Activated naive CD8-positive, alpha-beta T cell treated with anti-CD3 and anti-CD28 coated beads, Interleukin-2, amount 50 U/mL, for 24 hours (primary cell): ENCODE measurements at places on chromosomes 7 and 10.

DNA sequence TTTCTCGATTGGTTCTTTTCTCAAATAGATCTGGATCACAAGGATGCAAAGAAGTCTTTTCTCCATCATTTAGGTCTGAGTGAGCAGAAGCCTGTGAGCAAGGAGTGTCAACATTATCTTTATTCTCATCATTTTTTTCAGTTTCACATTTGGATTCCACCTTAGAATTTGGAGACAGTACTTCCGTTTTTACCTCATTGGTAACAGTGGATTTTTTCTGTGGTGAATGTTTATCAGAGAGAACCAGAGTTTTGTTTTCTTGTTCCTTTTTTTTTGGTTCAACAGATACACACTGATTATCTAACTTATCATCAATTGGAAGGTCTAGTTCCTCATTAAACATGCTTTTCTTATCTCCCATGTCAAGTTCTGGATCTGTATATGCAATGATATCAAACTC is 151.3 kb downstream of the GALNT11 start:
- H3K27ac ChIP-seq: peak overlapping the region; percentile 7
- H3K27me3 ChIP-seq: no peaks in the 10 kb centered on the region
- peaks cover 3% of the 10 kb centered on the region for H3K4me1 ChIP-seq
- no peak for DNase-seq
- H3K4me3 ChIP-seq: no peak overlapping the region

- no peak overlapping the region for H3K27ac ChIP-seq
- H3K36me3 ChIP-seq: no peaks in the 10 kb centered on the region
- no peaks in the 10 kb centered on the region for H3K27me3 ChIP-seq
- no peaks in the 10 kb centered on the region for H3K4me1 ChIP-seq
These were observed 2.1 kb downstream of the CALML5 start for GRCh38 chr10:5497289-5497688.

DNA sequence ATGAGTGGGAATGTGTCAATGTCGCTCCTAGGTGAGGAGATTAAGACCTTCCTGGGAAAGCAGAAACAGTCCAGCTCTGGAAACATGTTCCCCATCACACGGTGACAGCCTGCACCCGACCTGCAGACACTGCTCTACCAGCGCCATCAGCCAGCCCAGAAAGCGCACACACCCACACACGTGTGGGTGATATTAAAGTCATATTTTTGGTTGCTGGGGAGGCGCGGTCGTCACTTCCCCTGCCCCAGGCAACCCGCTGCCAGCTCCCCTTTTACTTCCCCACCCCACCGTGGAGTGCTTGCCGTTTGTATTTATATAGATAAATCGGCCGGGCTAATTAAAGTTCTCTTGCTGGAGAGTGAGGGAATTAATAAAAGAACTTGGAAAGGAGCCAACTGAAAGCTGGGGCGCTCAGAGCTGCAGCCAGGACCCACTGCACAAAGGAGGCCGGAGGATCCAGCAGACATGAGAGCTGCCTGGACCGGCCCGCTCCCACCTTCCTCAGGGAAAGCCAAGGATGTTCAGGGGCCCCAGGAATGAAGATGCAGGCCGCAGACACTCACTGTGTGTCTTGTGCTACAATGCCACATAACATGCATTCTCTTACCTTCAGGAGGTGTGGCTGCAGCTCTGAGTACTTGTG is 145.2 kb upstream of the UNC5B start:
- H3K4me3 ChIP-seq: no peak overlapping the region
- no peaks in the 10 kb centered on the region for H3K4me1 ChIP-seq
- no peak for DNase-seq
- no peaks in the 10 kb centered on the region for H3K27me3 ChIP-seq

DNA sequence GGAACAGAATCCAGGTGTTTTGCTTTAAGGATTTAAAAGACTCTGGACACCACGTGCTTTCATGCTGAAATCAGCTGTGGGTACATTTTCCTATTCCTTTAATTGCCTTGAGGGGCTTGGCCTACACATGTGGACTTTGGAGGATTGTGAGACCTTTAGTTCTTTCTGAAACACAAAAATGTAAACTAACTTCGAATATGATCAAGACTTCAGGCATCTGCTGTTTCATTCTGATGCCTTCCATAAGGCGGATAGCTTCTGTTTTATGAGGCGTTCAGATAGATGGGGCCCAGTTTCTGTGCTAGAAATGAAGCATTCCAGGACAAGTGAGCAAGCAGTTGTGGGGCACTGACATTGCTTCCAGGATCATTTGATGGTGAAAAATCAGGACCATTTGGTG is 1.5 kb upstream of the NOBOX start:
- H3K4me3 ChIP-seq: no peak overlapping the region
- peaks cover 4% of the 10 kb centered on the region for H3K27me3 ChIP-seq
- H3K4me1 ChIP-seq: no peaks in the 10 kb centered on the region
- H3K36me3 ChIP-seq: no peaks in the 10 kb centered on the region
- no peak overlapping the region for H3K27ac ChIP-seq

DNA sequence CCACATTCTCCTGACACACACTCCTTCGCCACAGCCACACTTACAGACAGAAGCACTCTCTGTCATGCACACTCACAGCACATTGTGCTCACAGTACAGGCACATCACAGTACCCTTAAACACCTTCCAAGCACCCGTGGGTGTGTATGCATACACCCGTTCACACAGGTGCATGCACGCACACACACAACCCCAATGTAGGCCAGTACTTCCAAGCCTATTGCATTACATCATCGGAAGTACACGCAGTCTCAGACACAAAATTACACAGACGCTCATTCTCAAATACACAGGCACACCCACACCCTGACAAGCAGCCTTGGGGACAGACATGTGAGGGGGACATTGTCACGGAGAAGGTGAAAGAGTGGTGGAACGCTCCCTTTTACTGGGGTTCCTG is 11.1 kb downstream of the KAZALD1 start:
- H3K4me1 ChIP-seq: peaks cover 15% of the 10 kb centered on the region
- no peak for DNase-seq
- H3K27ac ChIP-seq: no peak overlapping the region
- peaks cover 47% of the 10 kb centered on the region for H3K27me3 ChIP-seq
- no peak overlapping the region for H3K4me3 ChIP-seq
- H3K36me3 ChIP-seq: no peaks in the 10 kb centered on the region

GRCh38 chr10:23676296-23676695 is 237.4 kb downstream of the OTUD1 start:
- no peak for DNase-seq
- peaks cover 26% of the 10 kb centered on the region for H3K27me3 ChIP-seq
- no peaks in the 10 kb centered on the region for H3K36me3 ChIP-seq
- H3K4me3 ChIP-seq: no peak overlapping the region
- H3K27ac ChIP-seq: no peak overlapping the region

- H3K27ac ChIP-seq: peak overlapping the region; percentile 99
- peak overlapping the region; percentile 100 for H3K4me3 ChIP-seq
- peaks cover 22% of the 10 kb centered on the region for H3K36me3 ChIP-seq
- peak; percentile 80 for DNase-seq
- no peaks in the 10 kb centered on the region for H3K27me3 ChIP-seq
These were observed 826 bp downstream of the CHPF2 start for GRCh38 chr7:151232917-151233701.

GRCh38 chr10:7895699-7896090 is 77.4 kb downstream of the TAF3 start:
- no peaks in the 10 kb centered on the region for H3K27me3 ChIP-seq
- no peak overlapping the region for H3K27ac ChIP-seq
- H3K36me3 ChIP-seq: peaks cover 20% of the 10 kb centered on the region
- H3K4me3 ChIP-seq: no peak overlapping the region

- DNase-seq: no peak
- no peak overlapping the region for H3K27ac ChIP-seq
- peaks cover 4% of the 10 kb centered on the region for H3K4me1 ChIP-seq
- peaks cover 18% of the 10 kb centered on the region for H3K27me3 ChIP-seq
- no peaks in the 10 kb centered on the region for H3K36me3 ChIP-seq
These were observed 84.7 kb downstream of the PAXIP1 start for GRCh38 chr7:154918266-154918665.

- H3K36me3 ChIP-seq: no peaks in the 10 kb centered on the region
- no peak overlapping the region for H3K4me3 ChIP-seq
- H3K27ac ChIP-seq: peak overlapping the region; percentile 33
- H3K27me3 ChIP-seq: no peaks in the 10 kb centered on the region
- peak; percentile 45 for DNase-seq
These were observed 11.0 kb downstream of the MPP7 start for GRCh38 chr10:28291881-28292297.

DNA sequence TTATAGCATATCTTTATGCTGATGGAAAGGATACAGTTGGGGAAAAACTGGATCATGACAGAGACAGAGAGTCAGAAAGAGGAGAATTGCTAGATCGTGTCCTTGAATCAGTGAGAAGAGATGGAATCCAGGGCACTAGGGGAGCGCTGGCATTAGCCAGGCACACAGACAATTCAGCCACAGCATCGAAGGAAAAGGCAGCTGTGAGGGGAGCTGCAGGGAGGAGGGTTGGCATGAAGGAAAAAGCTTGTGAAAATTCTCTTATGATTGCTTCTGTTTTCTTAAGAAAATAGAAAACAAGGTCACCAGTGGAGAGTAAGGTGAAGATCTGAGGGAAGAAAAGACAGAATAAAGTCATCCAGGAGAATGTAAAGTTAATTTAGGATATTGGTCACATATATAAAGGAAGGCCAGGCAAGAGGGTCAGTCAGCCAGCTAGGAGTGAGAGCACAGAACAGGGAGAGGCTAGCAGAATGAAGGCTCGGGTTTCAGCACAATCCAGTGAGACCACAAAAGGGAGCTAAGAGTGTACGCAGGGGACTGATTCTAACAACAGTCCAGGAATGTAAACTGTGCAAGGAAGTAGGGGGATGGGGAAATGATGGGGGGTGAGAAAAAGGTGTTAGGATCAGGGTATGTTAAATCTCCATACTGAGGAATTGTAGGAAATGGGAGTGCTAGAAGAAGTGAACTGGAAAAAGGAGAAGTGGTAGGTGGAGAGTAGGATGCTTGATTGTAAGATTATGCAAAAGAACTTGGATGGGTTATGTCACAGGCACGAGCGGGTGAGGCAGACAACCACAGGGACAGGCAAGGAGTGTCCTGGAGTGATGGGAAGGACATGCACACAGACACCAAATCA is 112.0 kb downstream of the RNF32 start:
- H3K27me3 ChIP-seq: no peaks in the 10 kb centered on the region
- H3K27ac ChIP-seq: no peak overlapping the region

- no peak overlapping the region for H3K27ac ChIP-seq
- no peaks in the 10 kb centered on the region for H3K36me3 ChIP-seq
- H3K4me1 ChIP-seq: no peaks in the 10 kb centered on the region
- H3K4me3 ChIP-seq: no peak overlapping the region
- no peaks in the 10 kb centered on the region for H3K27me3 ChIP-seq
These were observed 152.1 kb downstream of the OAT start for GRCh38 chr10:124266468-124267230.

GRCh38 chr7:102073931-102074880 is 212.5 kb upstream of the SH2B2 start:
- H3K4me3 ChIP-seq: no peak overlapping the region
- no peaks in the 10 kb centered on the region for H3K27me3 ChIP-seq
- H3K4me1 ChIP-seq: peaks cover 2% of the 10 kb centered on the region
- H3K36me3 ChIP-seq: peaks cover 19% of the 10 kb centered on the region

- H3K36me3 ChIP-seq: no peaks in the 10 kb centered on the region
- DNase-seq: no peak
- H3K27me3 ChIP-seq: no peaks in the 10 kb centered on the region
- H3K4me1 ChIP-seq: no peaks in the 10 kb centered on the region
These were observed 649.0 kb downstream of the LRMDA start for GRCh38 chr10:76080451-76080850.

- H3K4me1 ChIP-seq: no peaks in the 10 kb centered on the region
- no peak overlapping the region for H3K27ac ChIP-seq
- H3K4me3 ChIP-seq: no peak overlapping the region
- no peaks in the 10 kb centered on the region for H3K27me3 ChIP-seq
- no peak for DNase-seq
These were observed 8.4 kb downstream of the NACAD start for GRCh38 chr7:45080265-45080957.

DNA sequence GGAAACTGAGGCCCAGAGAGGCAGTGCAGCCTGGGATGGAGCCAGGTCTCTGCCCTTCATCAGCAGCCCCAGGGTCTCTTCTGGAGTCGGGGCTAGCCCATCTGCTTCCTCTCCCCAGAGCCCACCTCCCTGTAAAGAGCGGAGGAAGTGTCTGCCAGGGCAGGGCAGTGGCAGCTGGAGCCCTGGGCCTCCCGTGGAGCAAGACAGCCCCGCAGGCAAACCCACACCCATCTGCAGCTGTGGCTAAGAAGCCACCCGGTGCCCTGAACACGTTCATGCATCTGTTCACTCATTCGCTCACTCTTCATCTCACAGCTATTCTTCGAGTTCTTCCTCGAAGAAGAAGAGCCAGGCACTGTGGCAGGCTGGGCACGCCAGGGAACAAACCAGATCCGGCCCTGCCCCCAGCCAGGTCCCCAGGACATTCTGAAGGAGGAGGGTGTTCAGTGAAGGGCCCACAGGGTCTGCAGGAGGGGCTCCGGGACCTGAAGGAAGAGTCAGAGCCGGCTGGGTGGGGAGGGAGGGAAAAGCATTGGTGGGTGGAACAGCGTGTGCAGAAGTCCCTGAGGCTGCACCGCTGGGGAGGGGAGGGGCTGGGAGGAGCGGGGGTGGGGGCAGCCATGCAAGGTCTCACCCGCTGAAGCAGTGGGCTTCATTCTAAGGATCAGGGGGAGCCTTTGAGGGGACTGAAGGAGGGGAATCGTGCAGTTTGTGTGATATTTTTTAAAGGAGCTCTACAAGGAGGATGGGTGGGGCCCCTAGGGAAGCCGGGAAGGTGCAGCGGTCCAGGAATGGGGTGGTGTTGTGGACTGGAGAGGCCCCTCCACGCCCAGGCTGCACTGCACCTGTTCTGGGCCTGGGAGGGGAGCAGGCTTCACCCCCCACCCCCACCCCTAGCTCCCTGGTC is 99.1 kb downstream of the UNCX start:
- no peak overlapping the region for H3K27ac ChIP-seq
- peaks cover 14% of the 10 kb centered on the region for H3K27me3 ChIP-seq
- H3K4me3 ChIP-seq: no peak overlapping the region
- no peak for DNase-seq
- no peaks in the 10 kb centered on the region for H3K36me3 ChIP-seq

DNA sequence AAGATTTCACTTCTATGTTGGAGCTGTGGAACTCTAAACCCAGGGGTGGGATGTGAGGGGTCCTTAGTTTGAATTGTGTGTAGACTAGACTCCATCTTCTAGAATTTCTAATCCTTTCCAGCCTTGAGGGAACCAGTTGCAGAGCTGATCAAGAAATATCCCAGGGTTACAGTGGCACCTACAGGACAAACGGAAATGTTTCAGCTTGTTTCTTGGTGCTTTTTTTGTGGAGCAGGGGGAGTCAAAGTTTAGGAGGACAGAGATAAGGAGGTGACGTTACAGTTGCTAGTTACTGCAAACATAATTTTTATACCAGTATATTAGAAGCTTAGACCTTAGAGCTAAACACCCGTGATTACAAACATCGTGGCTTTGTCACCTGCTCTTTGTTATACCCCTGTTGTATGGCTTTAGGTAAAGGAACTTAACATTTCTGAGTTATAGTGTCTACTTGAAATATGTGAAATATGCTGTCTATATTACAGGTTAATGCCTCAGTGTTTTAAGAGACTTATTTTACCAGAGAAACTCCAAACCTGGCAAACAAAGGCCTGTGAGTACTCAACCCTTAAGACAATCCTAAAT is 84.5 kb upstream of the DYNC1I1 start:
- peaks cover 2% of the 10 kb centered on the region for H3K27me3 ChIP-seq
- H3K27ac ChIP-seq: no peak overlapping the region
- H3K36me3 ChIP-seq: no peaks in the 10 kb centered on the region
- DNase-seq: no peak
